Right hindlimb (tissue), 1 donor: ENCODE measurements at places on chromosomes 5 and 9.
A peak's percentile ranks its signal among the peaks of the same experiment; 100 is the strongest.

GRCh38 chr9:127174386-127175318 is 52.2 kb upstream of the ANGPTL2 start:
- no peak for DNase-seq

DNA sequence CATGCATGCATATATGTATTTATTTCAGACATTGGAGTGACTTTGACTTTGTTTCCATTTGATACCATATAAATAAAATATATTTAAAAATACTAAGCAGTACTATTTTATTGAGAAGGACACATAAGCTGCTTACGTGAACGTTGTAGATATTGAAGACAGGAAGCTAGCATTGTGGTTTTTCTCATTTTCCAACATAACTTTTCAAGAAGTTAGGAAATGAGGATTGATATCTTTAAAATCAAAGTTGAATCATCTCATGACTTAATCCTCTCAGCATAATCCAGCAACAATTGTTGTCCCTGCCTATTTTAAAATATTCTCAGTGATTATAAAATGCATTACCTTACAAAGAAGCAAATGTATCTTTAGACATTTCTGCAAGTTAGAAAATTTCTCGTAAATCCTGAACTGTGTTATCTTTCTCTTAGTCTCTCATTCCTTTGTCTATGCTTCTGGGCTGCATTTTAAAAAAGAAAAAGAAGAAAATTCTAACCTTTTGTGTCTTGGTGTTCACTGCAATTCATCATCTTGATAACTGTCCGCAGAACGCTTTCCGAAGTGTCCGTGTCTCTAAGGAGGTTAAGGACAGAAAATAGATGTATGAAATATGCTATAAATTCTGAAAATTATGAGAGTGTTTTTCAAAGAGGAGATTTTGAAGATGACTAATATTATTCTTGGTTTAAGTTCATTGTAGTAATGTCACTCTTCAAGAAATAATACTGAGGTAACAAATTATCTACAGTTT is 1089.9 kb upstream of the CDH6 start:
- DNase-seq = no peak

DNA sequence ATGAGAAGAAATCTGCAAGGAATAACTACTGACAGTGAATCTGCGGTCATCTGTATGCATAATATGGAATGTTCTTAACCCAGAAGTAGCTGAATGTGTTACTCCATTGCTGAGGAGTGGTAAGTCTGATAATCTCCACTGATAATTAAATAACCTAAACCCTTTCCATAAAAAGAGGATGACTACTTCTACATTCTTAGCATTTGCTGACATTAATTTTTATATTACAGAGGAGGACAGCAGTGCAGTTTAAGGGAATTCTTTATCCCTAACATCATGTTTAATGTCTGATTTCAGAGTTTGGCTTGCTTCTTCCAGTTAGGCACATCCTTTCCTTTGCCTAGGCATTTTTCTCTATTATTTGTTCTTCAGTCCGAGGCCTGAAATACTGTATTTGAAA is 52.2 kb downstream of the CDC42SE2 start:
- DNase-seq = no peak

- DNase-seq = peak; percentile 76
These were observed 15.8 kb downstream of the CWC27 start for GRCh38 chr5:64784451-64785025.

DNA sequence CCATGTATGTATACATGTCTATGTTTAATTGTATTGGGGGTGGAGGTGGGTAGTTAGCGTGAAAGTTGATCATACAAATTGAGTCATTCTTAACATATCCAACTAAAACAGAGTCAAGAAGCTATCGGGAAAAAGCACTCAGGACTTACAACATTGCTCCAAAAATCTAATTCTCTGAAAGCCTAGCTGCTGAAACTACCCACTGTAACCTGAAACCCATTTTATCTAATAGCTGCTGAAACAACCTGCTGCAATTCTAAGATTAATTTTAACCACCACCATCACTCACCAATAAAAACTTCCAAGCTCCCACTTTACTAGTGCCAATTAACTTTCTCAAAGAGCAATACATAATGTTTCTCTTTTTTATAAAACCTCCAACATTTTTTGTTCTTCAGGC is 32.2 kb downstream of the KCNV2 start:
- no peak for DNase-seq

GRCh38 chr9:134860510-134860909 is 20.1 kb upstream of the FCN2 start:
- no peak for DNase-seq

DNA sequence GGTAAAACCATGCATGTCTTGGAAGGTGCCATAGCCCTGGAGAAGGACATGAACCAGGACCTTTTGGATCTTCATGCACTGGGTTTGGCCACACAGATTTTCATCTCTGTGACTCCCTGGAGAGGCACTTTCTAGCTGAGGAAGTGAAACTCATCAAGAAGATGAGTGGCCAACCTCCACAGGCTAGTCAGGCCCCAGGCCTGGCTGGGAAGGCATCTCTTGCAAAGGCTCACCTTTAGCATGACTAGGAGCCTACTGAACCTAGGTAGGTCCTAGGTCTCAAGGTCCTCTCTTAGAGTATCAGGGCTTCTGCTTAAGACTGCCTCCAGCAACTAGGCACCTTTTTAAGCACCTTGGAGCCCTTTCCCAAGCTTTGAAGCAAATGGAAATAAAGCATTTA is 1448.7 kb upstream of the ACO1 start:
- no peak for DNase-seq

- no peak for DNase-seq
These were observed 71.0 kb upstream of the IL7R start for GRCh38 chr5:35785601-35786085.

GRCh38 chr5:84354101-84354500 is 30.6 kb downstream of the EDIL3 start:
- no peak for DNase-seq

- DNase-seq = peak; percentile 34
These were observed 5.1 kb upstream of the ZFP62 start for GRCh38 chr5:180865981-180866695.

DNA sequence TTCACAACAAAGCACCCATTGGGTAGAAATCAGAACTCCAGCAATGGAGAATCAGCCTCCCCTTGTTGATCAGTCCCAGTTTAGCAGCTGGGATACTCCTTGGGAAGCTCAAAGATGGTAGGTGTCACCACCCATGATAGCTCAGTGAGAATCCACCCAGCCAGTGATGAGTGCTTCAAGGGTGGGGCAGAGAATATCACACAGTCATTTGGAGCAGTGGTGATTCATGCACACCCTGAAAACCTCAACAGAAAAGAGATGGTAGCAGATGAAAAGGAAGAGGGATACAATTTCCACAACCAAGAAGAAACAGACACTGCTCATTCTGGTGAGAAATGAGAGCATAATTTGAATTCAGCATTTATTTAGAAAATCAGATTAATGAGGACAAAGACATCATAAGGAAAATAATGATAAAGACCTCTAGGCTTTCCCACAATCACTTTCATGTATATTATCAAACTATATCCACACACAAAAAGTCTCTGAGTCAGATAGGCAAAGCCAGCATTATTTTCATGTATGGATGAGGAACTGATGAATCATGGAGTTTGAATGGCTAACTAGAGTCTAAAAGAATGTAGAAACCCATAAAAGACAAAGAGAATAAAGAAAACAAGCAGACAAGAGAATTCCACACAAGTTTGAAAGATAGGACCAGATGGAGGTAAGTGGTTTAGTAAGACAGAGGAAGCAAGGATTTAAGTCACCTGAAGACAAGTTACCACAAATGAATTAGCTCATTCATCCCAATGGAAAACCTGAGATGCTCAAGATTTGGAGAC is 82.9 kb downstream of the FEM1C start:
- DNase-seq = no peak

DNA sequence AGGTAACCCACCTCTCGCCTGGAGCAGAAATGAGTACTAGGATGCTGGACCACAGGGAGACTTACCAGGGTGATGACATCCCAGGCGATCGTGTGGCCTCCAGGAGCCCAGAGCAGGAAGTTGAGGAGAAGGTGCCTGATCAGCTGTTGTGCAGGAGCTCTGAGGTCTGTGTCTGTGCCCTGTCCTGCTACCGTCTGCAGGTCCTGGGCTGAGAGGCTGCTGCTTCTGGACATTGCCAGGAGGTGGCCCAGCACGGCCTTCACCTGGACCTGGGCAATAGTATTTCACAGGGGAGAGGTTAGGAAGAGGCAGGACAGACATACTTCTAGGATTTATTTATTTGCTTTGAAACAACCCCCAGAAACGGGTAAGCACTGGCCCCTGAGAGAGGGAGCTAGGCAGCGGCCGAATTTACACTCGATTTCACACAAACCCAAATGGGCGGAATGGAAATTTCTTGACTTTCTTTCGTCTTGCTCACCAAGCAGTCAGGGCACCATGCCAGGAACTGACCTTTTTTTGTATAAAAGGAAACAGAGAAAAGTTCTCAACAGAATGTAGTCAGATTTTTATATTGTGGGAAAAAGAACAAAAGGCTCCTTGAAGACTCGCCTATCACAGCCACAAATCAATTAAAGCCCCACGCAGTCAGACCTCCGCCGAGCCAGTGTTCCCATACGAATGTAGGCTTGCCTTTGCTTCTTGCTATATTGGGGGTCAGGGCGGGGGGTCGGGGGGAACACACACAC is 210.3 kb downstream of the FANCC start:
- DNase-seq = no peak

DNA sequence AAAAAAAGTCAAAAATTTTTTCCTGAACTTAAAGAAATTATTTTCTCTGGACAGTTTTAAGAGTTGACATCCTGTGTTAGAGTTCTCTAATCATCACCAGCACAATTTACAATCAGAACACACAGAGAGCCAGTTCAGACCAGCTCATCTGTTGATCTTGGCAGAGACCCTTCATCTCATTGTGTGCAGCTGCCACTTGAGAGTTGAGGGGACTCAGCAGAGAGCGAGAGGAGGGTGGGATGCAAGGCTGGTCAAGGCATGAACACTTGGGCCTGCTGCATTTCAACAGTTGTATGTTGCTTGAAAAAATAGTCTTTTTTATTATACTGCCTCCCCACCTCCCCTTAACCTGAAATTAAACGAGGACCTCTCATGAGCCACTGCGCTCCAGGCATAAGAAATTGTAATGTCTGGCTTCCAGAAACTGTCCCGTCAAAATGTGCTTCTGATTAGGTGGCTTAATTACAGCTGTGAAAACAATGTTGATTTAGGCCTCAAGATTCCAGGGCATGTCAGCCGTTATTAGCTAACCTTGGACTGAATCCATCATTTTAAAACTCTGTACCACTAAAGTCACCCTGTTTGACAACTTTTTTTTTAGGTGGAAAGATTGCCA is 383.6 kb downstream of the CCDC171 start:
- DNase-seq = peak; percentile 74

GRCh38 chr5:180331647-180331950 is 21.5 kb downstream of the GFPT2 start:
- peak; percentile 10 for DNase-seq

DNA sequence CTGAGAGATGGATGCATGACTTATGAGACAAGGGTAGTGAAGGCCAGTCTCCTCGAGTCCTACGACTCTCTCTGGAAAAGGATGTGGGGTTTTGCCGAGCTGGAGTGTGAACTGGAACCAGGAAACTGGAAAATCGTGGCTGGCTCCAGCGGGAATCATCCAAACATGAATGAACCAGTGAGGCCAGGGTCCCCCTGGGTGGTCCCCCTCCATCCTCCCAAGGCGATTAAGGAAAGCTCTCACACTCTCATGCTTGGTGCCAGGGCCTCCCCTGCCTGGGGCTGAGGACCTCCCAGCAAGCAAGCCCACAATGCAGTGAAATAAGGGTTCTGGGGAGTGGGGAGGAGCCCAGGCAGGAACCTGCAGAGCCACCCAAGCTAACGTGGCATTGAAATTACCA is 9.6 kb upstream of the AMBP start:
- no peak for DNase-seq

- DNase-seq = no peak
These were observed 86.3 kb upstream of the IFNK start for GRCh38 chr9:27437652-27438373.

DNA sequence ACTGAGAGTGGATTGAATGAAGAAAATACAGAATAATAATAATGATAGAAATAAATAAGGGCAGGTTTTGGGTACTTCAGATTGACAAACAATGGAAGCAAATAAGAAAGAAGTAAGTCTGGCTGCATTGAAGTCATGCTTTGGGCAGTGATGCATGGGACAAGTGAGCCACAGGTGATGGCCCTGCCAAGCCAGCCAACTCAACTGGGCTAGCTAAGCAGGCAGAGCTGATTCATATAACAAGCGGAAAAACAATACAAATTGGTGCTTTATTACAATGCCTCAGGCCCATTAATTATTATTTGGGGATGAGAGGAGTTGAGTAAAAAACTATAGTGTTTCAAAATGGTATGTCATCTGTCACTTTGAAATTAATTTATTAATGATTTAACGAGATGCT is 502.0 kb downstream of the CDH12 start:
- DNase-seq = no peak

DNA sequence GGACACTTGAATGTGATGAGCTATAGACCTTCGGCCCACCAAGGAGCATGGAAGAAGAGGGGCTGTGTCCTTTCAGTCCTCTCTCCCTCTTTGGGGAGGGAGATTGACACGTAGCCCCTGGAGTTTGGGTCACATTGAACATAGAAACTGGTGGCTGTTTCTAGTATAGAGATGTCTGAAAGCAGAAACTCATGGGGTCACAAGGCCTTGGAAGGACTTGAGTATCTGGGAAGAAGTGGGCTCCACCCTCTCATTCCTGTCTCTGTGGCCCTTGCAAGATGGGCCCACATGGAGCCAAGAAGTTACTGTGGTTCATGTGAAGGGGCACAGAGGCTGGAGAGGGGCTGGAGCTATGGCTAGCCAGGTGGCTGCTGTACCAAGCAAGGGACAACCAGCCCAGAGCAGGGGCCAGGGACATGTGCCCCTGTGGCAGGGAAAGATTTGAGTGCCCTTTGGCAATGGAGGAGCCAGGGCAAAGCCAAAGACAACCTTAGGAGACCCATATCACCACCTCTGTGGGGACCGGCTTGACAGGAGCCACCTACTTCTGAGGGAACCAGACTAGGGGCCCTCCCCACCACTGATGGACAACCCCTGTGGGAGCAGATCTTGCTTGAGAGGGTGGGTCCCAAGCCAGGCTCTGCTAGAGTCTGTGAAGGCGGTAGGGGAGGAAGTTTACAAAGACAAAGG is 12.8 kb upstream of the ANGPTL2 start:
- peak; percentile 14 for DNase-seq

- no peak for DNase-seq
These were observed 53.9 kb upstream of the RORB start for GRCh38 chr9:74443036-74443750.

- DNase-seq = peak; percentile 81
These were observed 503.7 kb downstream of the CDH10 start for GRCh38 chr5:24141046-24141445.

DNA sequence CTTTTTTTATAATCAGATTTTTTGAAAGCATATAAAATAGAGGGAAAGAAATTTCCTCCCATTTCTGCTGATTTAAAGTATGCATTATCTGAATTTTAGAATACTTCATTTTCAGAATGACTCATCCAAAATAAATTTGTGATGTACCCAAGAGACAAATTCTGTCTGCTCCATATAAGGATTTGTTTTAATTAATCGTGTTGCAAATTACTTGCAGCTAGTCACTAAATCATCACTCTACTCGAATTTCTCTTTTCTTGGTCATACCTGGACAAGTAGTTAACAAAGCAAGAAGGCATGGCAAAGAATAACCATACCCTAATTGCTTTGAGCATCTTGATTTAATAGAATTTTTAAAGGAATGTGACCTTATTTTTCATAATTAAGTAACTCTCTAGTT is 284.1 kb upstream of the GRAMD2B start:
- no peak for DNase-seq
